ENCODE measurements at places on chromosomes 11 and 22. TPM values are rescaled to one million over a fixed set of nuclear protein-coding genes. Genes with fewer than 3 reads are reported as not detected.

Gene SYT8
- total RNA-seq: not detected

- DNase-seq: peak; percentile 17
Measured at GRCh38 chr22:46051646-46052045, 74.7 kb upstream of the WNT7B start.

DNA sequence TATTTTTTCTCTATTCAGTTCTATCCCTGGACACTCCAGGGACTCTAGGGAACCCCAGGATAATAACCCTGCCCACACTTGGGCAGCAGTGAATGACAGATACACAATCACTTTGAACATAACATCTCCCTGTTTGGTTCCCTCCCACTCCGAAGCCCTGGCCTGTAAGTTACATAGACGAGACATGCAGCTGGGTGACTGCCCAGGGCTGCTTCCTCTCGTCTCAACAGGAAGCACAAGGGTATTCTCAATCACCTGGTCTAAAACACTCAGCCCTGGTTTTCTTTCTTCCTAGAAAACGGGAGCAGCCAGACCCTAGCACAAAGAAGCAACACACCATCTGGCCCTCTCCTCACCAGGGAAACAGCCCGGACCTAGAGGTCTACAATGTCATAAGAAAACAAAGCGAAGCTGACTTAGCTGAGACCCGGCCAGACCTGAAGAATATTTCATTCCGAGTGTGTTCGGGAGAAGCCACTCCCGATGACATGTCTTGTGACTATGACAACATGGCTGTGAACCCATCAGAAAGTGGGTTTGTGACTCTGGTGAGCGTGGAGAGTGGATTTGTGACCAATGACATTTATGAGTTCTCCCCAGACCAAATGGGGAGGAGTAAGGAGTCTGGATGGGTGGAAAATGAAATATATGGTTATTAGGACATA, 19.4 kb downstream of the LAYN start:
- DNase-seq: no peak

Gene NXPE2
- total RNA-seq: not detected

DNA sequence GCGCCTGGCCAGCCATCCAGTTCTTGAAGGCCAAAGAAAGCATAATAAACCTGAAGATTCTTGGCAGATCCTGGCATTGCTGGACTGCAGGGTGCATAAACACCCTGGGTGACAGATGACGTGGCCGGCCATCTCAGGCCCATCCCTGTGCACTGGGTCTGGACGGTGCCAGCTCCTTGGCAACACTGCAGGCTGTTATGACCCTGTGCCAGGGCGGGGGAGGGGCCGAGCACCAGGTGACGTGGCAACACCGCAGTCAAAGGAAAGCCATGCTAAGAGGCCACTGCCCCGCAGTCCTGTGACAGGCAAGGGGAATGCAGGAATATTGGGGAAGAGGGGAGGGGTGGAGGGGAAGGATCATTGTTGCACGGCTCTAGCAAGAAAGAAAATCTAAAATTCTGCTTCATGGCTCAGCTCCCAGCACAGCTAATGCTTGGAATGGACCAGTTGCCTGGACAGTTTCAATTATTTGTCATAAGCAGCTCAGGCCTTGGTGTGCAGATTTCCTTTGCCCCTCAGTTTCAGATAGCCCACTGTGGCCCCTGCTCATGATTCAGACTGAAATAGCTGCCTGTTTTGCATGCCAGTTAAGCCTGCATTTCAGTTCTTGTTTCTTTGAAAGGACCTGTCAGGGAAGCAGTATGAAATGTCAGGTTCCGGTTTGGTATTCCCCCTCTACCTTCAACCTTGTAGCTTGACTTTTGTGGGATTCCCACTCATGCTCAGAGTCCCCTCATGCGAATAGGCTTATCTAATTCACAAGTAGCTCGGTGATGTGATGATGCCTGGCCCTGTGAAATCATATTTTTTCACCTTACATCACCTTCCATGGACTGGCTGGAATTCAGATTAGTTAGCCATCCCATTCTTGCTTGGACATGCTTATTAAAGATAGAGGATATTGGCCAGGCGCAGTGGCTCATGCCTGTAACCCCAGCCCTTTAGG, 29.7 kb upstream of the DDX6 start:
- DNase-seq: peak; percentile 52

GRCh38 chr11:14687456-14687855, 43.9 kb downstream of the PDE3B start:
- DNase-seq: no peak

GRCh38 chr11:117081908-117082307, 16.3 kb downstream of the SIK3 start:
- DNase-seq: no peak

Gene TRIM5
- 15.8 TPM for total RNA-seq

DNA sequence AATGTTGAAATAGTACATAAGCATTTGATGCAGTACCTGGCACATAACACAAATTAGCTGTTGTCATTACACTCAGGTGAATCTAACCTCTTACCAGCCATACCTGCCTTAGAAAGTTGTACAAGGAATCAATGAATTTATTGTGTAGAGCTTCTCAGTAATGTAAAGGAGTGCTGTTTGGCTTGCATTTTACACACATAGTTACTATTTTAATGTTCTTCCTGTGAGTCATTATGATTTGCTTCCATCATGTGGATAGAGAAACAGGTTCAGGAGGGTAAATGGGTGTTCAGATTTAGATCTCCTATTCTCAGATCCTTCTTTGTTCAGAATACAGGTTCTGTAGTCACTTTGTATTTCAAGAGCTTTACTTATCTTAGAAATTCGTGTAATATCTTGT, 27.6 kb upstream of the RCE1 start:
- no peak for DNase-seq

DNA sequence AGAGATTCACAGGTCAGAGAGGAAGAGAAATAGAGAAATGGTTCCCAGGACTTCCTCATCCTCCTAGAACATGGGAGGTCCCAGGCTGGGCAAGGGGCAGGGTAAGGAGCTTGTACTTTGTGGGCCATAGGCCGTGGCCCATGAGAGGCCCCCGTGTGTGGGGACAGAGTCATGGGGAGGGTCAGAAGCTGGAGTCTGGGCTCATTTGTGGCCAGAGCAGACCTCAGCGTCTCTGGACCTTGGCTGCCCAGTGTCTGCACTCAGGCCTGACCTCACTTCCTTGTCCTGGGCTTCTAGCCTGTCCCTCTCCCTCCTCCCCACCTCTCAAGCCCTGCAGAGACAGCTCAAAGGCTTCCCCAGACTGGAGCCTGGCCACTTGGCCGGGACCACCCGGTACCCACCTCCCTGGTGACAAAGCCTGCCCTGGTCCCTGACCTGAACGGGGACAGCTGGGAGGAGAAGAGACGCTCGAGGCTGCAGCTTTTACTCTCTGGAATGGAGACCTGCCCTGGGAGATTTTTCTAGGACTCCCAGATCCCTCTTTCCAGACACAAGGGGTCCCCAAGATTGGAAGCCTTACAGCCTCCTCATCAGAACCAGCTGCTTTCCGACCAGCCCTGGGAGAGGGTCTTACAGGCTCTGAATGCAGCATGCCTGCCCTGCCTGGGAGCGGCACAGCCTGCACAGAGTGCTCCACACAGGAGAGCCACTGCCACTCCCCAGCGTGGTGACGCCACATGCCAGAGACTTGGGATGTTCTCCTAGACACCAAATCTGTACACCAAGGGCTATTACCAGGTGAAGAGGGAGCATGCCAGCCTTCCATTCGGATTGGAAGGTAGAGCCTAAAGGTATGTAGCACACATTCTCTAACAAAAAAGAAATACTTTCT, 569.0 kb upstream of the B3GAT1 start:
- DNase-seq: no peak

Gene EIF4ENIF1
- total RNA-seq: 26.2 TPM

Gene MYO7A
- total RNA-seq: 1.9 TPM

Gene LARGE1
- 17.5 TPM for total RNA-seq

Gene IGF2
- total RNA-seq: 0.59 TPM

Gene CLTCL1
- 11.8 TPM for total RNA-seq

Gene MFNG
- 6.6 TPM for total RNA-seq

Gene ACRV1
- total RNA-seq: not detected

GRCh38 chr11:65491614-65492386, 7.0 kb upstream of the MALAT1 start:
- peak; percentile 93 for DNase-seq

- DNase-seq: no peak
Measured at GRCh38 chr11:121683791-121684190, 231.0 kb upstream of the SORL1-AS1 start.

Gene KIRREL3
- 1.4 TPM for total RNA-seq
